Esophagus mucosa (tissue), 1 donor: ENCODE measurements at places on chromosomes 13 and 19.

- ATAC-seq, result no peak
These were observed 1.9 kb downstream of the CIRBP start for GRCh38 chr19:1270854-1271527.

- peak; percentile 72 for ATAC-seq
These were observed 40.5 kb upstream of the GAS6 start for GRCh38 chr13:113904411-113904810.

DNA sequence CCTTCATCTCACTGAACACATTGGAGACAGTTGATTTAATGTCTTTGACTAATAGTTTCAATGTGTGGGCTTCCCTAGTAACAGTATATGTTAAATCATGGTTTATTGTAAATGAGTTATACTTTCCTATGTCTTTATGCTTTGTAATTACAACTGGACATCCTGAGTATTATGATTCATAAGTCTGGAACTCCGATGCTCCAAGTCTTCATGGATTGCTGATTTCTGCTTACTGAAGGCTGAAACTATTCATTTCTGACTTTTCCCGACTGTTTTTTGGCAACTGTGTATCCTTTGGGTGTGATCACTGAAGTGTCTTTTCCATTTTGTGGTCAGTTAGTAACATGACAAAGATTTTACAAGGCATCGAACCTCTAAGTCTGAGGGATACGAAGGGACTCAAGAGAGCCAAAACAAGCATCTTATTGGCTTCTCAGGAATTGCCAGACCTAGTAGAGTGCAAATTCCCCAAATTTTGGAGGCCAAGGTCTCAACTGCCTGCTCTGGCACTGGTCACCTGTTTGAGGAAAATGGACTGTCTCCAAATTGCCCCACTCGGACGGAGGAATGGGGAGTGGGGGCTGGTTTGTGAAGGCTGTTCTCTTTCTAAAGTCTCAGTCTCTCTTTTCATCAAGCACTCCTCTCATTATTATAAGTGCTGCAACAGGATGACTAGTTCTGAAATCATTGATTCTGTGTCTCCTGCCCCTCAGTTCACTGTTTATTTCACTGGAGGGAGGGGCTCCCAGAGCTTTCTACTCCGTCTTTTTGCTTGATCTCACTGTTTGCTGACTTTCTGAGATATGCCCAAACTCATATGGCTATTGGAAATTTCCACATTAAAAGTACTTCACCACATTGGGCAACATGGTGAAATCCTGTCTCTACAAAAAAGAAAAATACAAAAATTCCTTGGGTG lies 20.2 kb upstream of the CD70 start:
- no peak for ATAC-seq

DNA sequence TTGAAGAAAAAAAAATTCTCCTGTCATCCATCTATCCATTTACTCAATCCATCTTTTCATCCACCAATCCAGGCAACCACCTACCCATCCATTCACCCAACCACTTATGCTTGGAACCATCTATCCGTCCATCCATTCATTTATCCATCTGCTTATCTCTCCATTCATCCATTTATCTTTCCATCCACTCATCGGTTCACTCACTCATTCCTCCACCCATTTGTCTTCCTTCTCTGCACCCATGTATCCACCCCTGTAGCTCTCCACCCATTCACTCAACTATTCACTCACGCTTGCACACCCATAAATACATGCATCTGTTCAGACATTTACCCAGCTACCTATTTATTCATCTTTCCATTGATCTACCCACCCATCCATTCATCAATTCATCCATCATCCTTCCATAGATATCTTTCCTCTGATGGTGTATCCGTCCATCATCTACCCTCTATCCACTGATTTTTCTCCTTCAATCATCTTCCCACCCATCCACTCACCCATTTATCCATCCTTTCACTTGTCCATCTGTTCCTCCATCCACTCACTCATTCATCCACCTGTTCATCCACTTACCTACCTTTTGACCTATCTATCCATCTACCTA lies 9.5 kb downstream of the NPHS1 start:
- no peak for ATAC-seq

DNA sequence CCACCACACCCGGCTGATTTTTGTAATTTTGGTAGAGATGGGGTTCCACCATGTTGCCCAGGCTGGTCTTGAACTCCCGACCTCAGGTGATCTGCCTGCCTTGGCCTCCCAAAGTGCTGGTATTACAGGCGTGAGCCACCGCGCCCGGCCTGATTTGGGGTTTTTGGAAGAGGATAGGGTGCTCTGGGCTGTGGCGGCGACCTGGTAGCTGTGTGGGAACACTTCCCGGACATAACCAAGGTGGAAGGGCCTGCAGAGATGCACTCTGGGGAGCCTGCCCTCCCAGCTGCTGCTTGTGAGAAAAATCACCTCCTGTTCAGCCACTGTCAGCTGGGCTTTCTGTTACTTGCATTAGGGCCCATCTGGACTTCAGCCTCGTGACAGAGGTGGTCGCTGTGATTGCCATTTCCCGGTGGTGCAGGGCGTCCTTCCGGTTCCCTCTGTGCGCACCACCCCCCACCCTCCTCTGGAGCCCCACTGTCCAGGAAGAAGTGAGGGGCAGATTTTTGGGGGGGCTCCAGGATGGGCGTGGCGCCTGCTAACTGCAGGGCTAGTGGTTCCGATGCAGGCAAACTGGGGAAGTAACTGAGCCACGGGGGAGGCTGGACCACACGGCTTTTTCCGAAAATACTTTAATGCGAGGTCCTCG lies 7.5 kb downstream of the IL4I1 start:
- ATAC-seq, result no peak

DNA sequence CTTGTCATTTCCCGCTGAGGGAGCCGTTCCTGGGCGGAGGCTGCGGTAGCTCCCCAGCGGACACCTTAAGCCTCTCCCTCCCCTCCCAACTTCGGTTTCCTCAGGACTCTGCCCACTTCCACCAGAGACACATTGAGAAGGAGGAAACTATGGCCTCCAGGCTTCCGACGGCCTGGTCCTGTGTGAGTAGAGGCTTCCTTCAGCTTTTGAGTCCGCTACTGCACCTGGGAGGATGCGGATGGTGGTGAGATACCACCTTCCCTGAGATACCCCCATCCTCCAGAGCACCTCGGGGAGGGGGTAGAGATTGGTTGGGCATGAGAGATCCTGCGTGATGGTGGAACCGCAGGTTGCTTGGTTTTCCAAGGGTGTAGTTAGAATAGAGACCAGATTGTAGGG lies 955 bp downstream of the ZNF274 start:
- no peak for ATAC-seq

- no peak for ATAC-seq
These were observed 33.0 kb downstream of the GPX4 start for GRCh38 chr19:1136621-1137317.

- no peak for ATAC-seq
These were observed 11.9 kb downstream of the PEX11G start for GRCh38 chr19:7476777-7477494.

DNA sequence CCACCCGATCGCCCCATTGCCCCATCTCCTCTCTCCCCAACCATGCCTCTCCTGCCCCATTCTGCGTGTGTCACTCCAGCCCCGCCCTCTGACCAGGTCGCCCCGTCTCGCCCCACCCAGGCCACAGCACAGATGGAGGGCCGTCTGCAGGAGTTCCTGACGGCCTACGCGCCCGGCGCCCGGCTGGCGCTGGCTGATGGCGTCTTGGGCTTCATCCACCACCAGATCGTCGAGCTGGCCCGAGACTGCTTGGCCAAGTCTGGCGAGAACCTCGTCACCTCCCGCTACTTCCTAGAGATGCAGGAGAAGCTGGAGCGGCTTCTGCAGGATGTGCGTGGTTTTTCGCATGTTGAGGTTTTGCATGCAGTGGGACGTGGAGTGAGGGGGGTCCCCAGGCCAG lies 26.2 kb downstream of the MAST3 start:
- peak; percentile 34 for ATAC-seq

DNA sequence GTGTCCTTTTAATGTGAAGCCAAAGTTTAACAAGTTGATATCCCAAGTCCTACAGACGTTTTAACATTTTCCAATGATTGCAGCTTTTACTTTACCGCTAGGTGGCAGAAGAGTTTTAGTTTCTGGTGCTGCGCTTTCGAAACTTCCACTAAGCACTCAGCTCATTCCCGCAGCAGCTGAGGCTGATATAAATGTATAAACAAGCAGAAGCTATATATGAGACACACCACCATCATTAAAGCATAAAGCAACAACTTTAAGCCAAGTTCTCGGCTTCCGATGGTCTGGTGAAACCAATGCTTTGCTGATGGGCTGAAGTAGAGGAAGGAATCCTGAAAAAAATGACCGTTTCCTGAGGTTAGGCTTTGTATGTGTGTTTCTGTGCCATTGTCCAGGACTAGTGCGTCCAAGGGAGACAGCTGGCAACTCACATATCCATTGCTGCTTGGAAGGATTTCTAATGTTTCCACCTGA lies 753.9 kb downstream of the OLFM4 start:
- no peak for ATAC-seq

DNA sequence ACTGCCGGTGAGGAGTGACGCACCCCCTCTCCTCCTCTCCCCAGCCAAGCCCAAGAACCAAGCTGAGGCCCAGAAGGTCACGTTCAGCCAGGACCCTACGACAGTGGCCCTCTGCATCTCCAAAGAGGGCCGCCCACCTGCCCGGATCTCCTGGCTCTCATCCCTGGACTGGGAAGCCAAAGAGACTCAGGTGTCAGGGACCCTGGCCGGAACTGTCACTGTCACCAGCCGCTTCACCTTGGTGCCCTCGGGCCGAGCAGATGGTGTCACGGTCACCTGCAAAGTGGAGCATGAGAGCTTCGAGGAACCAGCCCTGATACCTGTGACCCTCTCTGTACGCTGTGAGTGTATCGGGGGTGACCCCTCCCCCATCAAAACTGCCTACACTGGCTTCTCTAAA lies 19.2 kb upstream of the TOMM40 start:
- ATAC-seq, result no peak

- no peak for ATAC-seq
These were observed 77.0 kb downstream of the KDM4B start for GRCh38 chr19:5045956-5046338.

DNA sequence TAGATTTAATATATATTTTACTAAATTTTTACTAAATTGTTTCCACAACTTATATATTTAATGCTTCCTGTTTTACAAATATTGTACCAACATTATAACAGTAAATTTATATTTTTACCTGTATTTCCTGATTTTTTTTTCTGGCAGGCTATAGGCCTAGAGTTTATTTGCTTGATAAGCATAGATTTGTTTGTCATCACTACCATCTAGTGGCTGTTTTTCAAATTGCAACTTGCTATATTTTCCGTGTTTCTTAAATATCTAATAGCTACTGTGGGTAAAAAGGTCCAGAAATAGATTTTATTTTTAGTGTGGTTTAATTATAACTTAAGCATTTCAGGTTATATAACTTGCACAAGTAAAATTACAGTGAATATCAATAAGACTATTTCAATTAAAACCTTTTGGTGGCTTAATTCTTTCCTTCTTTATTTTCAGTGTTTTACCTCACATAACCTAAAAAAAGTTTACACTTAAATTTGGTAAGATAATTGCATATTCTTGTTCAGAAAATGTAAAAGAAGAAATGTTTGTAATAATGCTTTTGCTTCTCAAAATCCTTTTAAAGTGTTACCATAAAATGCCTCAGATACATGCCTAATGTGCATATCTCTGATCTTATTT lies 60.6 kb downstream of the NDFIP2 start:
- ATAC-seq, result peak; percentile 53

- ATAC-seq, result no peak
These were observed 13.2 kb downstream of the ADGRE3 start for GRCh38 chr19:14661372-14661924.

- ATAC-seq, result peak; percentile 88
These were observed 459 bp downstream of the PCDH20 start for GRCh38 chr13:61415058-61415721.

- ATAC-seq, result no peak
These were observed 51.6 kb downstream of the ZNF146 start for GRCh38 chr19:36266375-36266961.
